MM.1S (cell line): ENCODE measurements at places on chromosomes 2 and 18.
A peak's percentile ranks its signal among the peaks of the same experiment; 100 is the strongest.

DNA sequence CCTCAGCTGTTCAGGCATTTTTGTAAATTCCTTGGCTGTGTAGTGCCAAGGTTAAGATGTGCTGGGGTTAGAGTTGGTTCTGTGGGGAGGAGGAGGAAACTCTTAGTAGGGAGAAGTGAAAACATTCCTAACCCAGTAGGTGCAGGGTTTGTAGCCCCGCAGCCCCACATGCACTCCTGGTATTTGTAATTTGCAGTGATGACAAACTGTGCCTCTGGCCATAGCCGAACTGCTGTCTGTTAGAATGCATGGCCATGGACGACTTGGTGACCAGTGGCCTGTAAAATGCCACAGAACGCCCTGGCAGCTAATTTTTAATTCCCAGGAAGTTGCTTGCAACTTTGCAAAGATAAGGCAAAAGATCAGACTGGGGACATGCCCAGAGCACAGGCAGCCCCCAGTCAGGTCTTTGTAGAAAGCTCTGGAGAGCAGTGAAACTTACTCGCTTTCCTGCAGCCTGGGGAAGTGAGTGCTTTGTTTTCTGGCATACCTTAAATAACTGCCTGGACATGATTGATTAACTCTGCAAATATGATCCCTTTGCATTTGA, 38.4 kb downstream of the LYPD6B start:
- no peak for DNase-seq

- DNase-seq: peak; percentile 97
These were observed 31.4 kb upstream of the KCMF1 start for GRCh38 chr2:84939426-84940087.

DNA sequence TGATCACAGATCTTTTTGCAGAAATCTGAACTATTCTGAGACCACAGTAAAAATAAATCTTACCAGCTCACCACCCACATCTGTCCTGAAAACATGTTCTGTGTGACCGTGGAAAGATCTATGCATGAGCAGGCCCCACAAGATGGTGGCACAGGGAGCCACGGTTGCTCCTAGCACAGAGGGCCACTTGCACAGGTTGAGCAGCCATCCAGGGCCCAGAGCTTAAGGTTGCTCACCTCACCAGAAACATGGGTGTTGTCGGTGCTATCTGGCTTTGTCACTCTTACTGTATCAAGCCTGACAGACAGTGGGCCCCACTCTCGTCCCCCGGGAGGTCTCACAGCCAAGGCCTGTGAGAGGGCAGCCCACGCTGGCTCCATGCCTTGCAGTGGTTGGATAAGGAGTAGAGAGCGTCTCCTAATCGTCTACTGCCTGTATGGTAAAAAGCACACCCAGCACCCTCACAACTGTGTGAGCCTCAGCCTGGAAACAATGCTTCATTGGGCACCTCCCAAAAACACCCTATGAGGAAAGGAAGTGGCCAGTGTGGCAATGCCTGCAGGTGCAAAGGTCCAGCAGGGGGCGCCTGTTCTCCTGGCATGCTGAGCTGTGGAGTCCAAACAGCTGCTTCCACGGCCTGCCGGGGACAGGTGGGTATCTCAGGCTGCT, 19.6 kb downstream of the TUBB6 start:
- DNase-seq: peak; percentile 24

- no peak for DNase-seq
These were observed 60.7 kb downstream of the COL6A3 start for GRCh38 chr2:237353215-237353614.

GRCh38 chr18:35577045-35577848, 4.3 kb upstream of the GALNT1 start:
- DNase-seq: no peak

DNA sequence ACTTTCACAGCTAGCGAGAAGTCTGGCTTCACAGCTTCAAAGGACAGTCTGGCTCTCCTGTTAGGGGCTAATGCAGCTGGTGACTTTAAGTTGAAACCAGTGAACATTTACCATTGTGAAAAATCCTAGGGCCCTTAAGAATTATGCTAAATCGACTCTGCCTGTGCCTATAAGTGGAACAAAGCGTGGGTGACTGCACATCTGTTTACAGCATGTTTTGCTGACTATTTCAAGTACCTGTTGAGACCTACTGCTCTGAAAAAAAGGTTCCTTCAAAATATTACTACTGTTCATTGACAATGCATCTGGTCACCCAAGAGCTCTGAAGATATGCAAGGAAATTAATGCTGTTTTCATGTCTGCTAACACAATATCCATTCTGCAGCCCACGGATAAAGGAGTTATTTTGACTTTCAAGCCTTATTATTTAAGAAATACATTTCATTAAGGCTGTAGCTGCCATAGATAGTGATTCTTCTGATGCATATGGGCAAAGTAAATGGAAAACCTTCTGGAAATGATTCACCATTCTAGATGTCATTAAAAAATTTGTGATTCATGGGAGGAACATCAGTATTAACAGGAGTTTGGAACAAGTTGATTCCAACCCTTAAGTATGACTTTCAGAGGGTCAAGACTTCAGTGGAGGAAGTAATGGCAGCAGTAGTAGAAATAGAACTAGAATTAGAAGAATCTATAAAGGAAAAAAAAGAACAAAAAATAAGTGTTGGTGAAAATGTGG, 48.9 kb downstream of the POLR1A start:
- no peak for DNase-seq

GRCh38 chr2:74704216-74704615, 50.2 kb downstream of the SEMA4F start:
- DNase-seq: no peak

DNA sequence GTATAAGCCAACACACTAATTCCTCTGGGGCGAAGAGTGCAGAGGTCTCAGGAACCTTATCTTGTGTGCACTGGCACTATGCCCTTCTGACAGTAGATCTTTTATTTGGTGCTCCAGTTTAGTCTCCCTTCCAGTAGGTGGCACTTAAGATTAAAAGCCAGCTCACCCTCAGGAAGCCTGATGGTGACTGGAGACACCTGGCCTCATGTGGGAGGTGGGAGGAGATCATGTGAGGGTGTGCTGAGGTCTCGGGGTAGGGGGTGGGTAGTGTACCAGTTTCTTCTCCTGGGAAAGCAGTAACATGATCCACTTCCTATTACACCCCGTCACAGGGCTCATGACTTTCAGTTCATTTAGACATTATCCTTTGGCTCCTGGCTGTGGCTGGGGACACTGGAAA, 654.9 kb downstream of the ADCYAP1 start:
- no peak for DNase-seq

- no peak for DNase-seq
These were observed 65.2 kb upstream of the SNTG2 start for GRCh38 chr2:885230-886071.

DNA sequence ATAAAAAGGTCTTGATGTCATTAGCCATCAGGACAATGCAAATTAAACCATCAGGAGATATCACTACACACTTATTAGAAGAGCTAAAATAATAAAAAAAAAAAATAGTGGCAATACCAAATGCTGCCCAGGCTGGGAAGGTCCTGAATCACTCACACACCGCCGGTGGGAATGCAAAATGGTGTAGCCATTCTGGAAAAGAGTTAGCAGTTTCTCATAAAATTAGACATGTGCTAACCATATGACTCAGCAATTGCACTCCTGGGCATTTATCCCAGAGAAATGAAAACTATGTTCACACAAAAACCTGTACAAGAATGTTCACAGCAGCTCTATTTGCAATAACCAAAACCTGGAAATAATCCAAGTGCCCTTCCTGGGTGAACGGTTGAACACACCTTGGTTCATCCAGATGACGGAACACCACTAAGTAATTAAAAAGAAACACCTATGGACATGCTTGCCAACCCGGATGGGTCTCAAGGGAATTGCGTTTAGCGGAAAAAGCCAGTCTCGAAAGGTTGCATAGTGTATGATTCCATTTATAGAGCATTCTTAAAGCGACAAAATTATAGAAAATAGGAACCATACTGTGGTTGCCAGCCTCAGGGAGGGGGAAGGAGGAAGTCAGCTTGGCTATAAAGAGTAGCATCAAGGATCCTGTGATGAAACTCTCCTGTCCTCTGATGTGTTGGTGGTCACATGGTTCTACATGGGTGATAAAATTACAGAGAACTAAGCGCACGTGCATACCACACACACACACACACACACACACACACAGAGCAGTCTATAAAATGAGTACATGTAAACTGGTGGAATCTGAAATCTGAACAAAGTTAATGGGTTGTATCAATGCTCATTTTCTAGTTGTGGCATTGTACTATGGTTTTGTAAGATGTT, 4.6 kb downstream of the MBP start:
- no peak for DNase-seq

DNA sequence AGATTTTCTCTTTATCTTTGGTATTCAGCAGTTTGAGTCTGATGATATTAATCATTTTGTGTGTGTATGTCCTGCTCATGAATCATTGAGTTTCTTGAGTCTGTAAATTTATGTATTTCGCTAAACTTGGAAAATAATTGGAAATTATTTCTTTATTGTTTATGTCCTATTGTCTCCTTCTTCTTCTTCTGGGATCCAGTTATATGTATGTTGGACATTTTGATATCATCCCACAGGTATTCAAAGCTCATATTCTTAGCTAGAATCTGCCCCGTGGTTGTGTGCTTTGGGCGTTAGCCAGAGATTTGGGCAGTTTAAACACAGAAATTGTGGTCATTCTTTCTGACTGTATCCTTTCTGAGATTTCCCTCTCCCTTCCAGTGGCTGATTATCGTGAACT, 243.0 kb upstream of the SPRED2 start:
- no peak for DNase-seq
